ENCODE measurements at places on chromosomes 7 and 10.

- DNase-seq: no peak
Measured at GRCh38 chr7:128167042-128167701, 73.9 kb upstream of the LEP start.

DNA sequence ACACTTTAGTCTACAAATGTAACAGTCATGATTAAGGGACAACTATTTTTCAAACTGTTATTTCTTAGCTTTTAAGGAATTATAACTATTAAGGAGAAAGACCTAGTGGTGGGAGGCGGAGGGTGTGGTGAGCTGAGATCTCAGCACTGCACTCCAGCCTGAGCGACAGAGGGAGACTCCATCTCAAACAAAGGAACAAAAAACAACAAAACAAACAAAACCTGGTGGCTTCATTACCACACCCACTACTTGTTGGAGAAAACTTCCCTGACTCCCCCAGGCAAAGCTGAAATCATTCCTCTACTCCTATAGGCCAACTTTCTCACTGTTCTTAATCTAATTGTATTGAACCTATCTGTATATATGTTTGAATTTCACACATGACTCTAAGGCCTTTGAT, 3.2 kb downstream of the POLR1F start:
- no peak for DNase-seq

DNA sequence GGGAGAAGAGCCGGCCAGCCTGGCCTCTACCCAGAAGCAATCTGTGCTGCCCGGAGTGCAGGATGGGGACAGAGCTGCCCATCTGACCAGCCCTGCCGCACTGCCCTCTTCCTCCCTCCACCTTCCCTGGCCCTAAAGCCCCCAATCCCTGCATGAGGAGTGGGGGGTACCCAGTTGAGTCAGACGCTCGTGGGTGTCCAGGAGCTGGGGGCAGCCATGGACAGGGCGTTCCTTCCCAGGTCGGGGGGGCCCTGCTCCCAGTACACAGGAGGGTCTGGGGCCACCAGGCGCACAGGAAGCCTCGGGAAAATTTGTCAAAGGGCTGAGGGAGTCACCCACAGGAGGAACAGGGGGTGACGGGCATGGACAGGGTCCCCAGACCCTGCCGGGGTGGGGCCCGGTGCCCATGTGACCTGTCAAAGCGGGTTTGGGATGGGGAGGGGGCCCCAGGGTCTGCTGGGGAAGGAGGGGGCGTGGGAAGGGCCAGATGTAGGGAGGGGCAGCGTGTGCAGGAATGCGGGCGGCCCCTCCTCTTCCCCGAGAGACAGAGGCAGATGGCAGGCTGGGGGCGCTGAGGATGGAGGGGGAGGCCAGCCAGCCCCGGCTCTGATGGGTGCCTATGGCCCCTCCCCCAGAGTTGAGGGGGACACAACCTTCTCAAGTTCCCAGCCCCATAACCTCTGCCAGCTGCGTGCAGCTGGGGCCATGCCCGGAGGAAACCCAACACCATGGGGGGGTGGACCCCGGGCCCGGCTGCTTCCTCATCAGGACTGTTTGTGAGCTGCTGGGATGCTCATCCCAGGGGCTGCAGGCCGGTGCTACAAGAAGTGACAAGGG, 21.5 kb upstream of the GRIFIN start:
- no peak for DNase-seq

DNA sequence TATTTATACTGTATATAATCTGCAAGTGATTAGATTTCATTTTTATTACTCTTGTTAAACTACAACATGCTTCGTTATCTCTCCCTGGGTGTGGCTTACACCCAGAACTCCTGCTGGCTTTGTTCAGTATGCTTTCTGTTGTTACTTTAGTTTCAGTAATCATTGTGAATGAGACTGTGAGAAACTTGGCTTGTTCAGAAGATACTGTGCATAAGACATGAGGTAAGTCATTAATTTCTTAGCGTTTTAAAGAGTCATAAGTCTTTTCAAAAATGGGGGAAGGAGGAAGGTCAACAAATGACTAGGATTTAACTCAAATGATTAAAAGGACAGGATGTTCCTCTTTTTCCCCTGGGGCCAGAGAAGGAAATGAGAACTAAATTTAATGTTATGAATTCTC, 11.6 kb upstream of the ADD3 start:
- no peak for DNase-seq

DNA sequence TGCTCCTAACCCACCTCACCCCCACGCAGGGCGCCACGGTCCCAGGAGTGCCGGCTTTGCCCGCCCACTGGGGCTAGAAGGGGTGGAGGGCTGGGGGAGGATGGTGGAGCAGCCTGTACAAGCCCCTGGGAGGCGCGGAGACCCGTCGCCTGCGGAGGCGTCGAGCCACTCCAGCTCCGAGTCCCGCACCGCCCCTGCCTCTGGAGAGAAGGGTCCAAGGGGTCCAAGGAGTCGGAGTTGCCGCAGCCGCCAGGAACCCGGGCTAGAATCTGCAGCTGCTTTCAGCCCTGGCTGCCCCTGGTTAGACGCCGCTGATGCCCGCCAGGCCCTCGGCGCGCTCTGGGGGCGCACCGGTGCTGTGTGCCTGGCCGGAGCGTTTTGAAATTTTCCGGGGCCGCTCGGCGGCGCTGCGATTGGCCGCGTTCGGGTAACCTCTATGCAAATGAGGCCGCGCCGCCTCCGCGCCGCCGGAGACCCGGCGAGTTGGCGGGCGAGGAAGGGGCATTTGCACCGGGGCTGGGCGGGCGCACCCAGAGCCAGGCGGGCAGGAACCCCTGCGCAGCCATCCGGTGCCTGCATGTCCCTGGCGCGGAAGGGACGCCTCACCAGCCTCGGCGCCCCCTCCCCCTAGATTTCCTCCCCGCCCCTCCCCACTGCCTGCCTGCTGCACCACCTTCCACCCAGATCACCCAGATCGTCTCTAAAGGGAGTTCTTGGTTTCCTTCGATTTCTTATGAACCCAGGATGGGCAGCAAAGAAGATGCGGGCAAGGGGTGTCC, at the start of gene HMX2:
Gene HMX2 (plus strand): TSS at position 502 of the 779 bp plus-strand sequence. CDS start 243 bp downstream, at position 745.
- no peak for DNase-seq

DNA sequence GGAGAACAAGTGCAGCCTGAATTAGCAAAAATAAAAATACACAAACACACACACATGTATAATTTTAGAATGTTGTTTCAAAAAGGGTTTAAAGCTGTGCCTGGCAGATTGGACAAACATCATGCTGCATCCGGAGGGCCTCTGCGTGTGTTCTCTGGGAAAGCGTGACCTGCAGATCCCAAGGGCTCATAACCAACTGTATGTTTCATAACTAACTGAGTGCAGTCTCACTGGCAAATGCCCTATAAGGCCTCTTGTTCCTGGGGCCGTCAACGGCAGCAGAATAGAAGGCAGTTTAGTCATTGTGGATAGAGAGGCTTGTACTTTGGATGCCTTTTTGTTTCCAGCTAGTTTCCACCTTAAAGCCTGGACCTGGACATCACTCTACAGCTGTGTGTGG, 243.8 kb upstream of the KIAA1217 start:
- DNase-seq: no peak

GRCh38 chr10:1629326-1630198, 107.8 kb downstream of the ADARB2 start:
- DNase-seq: no peak

GRCh38 chr7:2607122-2607922, 24.5 kb upstream of the TTYH3 start:
- no peak for DNase-seq

- DNase-seq: no peak
Measured at GRCh38 chr10:89351780-89352597, 24.2 kb downstream of the IFIT3 start.

DNA sequence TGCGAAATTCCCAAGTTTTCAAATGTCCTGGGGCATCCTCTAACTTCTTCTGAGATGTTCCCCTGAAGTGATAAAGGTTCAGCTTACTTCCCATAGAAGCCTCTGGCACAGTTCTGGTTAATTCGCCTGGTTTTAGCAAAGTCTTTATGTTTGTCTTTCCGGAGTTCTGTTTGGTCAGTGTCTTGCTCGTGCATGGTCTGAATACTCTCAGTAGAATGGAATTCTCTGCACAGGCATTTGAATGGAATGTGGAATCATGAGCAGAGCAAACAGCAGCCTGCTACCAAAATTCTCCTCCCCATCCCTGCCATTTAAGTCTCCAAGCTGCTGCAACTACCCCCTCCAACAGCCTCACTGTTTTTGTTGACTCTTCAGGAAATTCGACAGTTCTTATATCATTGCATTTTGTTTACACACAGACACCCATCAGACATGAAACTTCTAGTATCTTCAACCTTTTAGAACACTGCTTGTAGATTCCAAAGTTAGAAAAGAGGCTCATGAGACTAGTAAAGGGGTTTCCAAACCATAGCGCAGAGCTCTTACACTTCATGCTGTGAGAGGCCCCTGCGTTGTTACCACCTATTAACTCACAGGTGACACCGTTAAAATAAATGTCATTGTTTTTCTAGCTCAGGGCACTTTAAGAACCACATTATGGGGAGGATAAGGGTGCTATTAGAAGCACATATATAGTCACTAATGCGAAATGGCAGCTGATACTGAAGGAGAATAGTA, 129.7 kb downstream of the PLCE1 start:
- no peak for DNase-seq

DNA sequence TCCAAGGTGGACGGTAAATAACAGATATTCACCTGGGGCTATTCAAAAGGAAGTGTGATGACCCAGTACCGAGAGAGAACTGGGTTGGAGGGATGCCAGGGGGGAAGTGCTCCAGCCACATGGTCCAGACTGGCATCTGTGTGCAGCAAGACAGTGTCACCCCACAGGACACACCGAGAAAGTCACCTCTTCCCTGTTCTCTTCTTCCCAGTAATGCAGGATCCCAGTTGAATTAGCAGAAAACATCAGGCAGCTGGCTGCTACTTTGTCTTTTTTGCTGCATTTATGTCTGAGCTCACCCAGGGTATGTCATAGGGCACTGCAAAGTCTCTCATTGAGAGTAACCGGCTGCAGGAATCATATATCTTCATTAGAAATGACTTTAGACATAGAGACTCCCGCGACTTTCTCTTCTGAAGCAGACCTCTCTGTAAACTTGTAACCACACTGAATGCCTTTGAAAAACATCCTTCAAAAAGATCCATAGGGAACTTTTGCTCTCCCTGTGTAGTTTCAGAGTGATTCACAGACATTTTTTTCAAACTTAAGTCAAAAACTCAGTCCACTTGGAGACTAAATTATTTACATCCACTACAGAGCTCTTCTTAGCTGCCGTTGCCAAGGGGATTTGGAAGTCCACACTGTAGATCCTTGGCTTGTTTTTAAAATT, 609.0 kb upstream of the DPP6 start:
- no peak for DNase-seq

GRCh38 chr7:38748056-38748610, 117.0 kb upstream of the AMPH start:
- DNase-seq: peak; percentile 0

DNA sequence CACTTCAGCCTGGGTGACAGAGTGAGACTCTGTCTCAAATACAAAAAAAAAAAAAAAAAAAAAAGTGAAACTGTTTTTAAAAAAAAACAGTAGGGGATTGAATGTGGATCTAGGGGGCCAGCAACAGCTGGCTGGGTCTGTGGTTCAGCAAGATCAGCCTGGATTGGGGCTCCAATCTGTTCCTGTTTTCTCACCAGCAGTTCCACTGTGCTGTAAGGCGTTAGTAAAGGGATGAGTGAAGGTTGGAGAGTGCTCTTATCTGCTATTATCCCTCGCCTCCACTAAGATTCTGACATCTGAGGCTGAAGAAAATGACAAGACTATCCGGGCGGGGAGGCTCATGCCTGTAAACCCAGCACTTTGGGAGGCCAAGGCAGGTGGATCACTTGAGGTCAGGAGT, 41.6 kb upstream of the GTF2IRD1 start:
- DNase-seq: no peak

DNA sequence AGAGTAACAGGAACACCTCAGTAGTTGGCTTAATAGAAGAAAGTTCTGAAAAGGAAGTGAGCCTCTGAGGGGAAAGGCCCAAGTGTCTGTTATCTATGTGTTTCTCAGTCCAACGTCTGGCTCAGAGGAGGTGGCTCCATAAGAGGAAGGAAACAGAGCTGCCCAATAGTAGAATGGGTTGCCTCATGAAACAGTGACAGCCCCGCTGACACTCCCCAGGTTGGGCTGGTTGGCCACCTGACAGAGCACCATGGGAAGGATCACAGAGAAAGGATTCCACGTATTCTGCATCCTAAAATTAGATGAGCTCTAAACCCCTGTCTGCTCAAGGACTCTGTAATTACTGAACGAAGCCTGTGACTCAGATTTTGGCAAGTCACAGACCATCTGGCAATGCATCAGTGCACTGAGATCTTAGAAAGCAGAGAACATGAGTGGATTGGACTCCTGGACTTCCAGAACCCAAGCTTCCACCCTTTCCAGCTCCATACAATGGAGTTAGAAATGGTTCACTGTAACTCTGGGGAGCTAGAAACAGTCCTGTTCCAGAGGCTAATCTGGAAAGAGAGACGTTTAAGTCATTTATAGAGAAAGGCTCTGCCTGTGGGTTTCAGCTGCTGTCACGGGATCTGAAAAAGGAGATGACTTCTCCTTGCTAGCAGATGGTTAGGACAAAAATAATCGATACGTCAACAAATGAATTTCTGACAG, 2.9 kb downstream of the PKD2L1 start:
- DNase-seq: no peak

- no peak for DNase-seq
Measured at GRCh38 chr10:13732465-13732881, 145.7 kb downstream of the PRPF18 start.

- no peak for DNase-seq
Measured at GRCh38 chr7:150715738-150716137, 675 bp upstream of the GIMAP1 start.
